Kidney epithelial cell (primary cell): ENCODE measurements at places on chromosomes 2 and 18.
A peak's percentile ranks its signal among the peaks of the same experiment; 100 is the strongest.

DNA sequence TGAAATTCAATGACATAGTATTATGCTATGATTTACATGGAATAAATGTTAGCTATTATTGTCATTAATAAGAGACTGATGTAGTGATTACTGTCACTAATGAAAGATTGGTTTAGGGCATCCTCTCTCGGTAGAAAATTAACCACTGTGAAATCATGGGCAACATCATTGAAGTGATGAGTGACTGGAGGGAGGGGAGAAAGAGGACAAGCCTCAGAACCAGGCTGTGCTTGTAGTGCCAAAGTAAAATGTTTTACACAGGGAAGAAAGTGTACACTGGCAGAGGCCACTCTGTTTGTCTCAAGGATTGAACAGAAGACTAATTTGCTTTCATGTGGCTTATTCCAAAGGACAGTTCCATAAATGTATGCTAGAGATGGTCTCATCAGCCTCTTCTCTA, 456.2 kb upstream of the TCF4 start:
- DNase-seq: no peak

- DNase-seq: no peak
Observed at GRCh38 chr2:202346180-202346579, 29.9 kb upstream of the BMPR2 start.

DNA sequence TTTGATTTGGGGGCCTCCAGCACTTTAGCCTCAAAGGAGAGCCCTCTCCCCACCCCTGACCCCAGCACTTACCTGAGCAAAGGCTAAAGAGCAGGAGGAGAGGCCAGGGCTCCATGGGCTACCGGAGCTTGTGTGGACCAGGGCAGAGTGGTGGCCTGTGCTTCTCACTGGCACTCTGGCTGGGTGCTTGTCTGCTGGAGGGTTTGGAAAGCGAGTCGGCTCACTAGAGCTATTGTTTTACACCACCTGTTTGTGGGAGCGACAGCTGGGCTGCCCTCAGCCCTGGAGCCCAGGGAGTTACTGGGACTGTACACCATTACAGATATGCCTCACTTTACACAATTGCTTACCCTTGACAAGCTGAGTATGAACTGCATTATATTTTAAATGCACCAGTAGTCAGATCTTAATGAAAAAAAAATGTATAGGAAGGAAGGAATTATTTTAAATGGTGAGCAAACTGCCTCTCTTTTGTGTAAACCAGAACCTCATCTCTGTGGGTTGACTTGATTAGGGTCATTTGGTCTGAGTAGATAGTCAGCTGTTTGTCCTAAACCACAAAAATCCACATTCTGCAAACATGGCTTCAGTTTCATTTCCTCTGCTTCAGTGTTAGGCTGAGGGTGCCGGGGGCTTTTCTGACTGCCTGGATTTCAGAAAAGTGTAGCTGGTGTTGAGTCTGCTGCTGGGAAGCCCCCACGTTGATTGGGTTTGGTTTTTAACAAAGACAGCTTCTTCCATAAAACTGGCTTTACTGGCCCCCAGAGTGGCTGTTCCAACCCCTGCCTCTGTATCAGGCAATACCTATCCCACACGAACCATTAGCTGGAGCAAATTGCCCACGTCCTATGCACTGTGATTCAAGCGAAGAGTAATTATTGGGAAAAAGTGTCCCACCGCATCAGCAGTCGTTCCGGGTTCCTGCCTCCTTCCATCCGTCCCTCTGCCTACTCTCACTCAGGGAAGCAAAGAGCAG, at the start of gene CHRNA1:
TSS of gene CHRNA1 (minus strand) at position 193 of the 976 bp plus-strand sequence. CDS start at position 115, 78 bp downstream.
- DNase-seq: no peak

DNA sequence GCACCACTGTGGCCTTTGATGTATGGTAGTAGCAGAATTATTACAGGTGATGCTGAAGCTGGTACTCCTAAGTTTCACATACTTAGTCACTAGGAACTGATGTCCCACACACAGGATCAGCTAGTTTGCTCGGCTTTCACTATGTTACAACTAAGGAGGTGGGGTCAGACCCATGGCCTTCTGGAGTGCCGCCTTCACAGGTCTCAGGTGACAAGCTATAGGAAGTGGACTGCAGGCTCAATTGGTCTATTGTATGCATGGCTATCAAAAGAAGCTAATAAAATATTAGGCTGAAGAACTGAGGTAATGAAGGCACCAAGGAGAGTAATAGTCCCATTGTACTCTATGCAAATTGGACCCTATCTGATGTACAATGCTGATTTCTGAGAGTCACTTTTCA, 170.6 kb downstream of the DLGAP1 start:
- DNase-seq: no peak

GRCh38 chr2:36707050-36707449, 10.5 kb downstream of the VIT start:
- DNase-seq: no peak

DNA sequence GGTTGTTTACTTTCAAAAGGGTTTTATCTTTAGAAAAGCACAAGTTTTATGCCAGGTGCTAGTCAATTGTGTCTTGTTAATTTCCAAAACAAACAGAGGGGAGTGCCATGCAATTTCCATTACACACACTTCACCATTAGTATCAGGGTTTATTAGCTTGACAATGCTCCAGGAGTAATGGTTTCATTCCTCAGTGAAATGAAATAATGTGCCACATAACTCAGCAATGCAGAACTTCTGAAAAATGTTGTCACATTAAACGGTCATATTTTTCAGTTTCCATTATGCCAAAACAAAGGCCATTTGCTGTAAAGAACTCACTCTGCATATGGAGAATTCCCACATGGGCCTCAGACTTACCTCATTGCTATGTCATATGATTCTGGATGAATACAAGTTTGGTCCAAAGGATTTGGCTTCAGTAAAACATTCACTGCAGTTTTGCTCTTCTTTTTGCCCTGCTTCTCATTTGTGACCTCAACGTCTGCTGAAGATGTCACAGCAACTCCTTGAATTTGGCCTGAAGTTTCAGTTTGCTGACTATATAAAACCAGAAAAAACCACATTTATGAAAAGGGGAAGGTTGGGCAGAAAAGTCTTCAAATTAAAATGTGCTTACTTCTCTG, 198.2 kb downstream of the SRBD1 start:
- DNase-seq: no peak

GRCh38 chr2:118687192-118687591, 160.3 kb downstream of the EN1 start:
- DNase-seq: no peak

GRCh38 chr2:230794497-230794896, 70.2 kb upstream of the ITM2C start:
- no peak for DNase-seq

DNA sequence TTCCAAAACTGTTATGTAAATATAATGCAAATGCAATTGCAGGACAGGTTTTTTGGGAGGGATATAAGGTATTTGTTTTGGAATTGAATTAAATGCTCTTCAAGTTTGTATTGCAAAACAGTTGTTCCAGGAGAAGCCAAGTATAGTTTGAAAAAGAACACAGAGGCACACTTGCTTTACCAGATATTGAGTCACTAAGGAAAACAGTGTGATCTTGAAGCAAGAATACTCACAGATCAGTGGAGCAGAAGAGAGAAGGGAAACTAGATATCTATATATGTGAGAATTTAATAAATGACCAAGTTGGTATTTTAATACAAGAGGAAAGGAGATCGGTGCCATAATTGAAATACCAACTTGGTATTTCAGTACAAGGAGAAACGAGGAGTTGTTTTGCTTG, 178.9 kb downstream of the CAPN13 start:
- DNase-seq: peak; percentile 52

DNA sequence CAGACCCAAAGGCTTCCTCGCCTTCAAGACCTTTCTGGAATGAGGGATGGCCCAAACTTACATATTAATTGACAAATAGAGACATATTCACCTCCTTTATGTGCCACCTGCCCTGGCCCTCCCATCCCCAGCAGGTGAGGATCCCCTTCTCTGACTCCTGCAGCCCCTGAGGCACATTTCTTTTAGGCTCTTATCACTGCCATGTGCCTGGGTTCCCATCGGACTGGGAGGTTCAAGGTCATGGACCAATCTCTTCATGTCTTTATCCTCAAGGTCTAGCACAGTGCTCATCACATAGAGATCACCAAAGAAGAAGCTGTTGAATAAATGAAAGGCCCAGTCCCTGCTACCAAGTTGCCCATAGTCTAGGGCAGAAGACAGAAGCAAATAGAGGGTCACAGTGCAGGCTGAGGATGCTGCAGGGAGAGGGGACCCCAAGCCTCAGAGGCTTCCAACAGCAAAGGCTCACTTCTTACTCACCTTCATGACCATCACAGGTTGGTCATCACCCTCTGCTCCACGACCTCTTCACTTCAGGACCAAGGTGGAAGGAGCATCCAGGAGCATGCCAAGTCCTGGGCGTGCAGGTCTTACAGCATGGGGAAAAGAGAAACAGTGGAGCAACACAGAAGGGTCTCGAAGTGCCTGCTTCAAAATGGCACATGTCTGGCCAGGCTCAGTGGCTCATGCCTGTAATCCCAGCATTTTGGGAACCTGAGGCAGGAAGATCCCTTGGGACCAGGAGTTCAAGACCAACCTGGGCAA, 193.9 kb downstream of the SMAD2 start:
- no peak for DNase-seq

- DNase-seq: no peak
Observed at GRCh38 chr2:215536510-215536909, 100.6 kb upstream of the FN1 start.

DNA sequence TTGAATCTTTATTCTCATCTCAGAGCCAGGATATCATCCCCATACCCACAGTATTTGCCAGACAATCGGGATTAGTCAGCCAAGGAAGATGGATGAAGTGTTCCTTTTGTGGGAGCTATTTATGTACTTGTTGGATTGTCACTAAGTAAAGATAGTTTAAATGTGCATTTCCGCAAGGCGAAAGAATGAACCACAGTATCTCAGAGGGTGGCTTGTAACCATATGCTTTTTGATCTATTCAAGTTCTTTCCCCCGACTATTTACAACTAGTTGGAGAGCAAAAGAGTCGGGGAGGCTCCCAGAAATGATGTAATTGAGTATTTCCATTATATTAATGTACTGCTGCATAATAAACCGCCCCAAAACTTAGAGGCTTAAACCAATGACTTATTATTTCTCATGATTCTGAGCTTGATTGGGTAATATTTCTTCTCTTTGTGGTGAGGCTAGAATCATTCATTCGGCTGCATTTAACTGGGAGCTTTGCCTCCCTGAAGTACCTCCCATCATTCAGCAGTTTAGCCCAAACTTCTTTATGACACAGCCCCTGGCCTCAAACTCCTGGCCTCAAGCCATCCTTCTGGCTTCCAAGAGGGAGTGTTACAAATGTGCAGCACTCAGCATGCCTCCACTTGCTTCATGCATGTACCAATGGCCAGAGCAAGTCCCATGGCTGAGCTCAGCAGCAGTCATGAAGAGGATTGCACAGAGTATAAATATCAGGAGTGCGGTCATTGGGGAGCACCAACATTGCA, 423.7 kb downstream of the METTL4 start:
- DNase-seq: no peak

GRCh38 chr2:14804902-14805301, 172.4 kb downstream of the LRATD1 start:
- DNase-seq: no peak

GRCh38 chr2:134365356-134365755, 111.5 kb downstream of the MGAT5 start:
- no peak for DNase-seq

DNA sequence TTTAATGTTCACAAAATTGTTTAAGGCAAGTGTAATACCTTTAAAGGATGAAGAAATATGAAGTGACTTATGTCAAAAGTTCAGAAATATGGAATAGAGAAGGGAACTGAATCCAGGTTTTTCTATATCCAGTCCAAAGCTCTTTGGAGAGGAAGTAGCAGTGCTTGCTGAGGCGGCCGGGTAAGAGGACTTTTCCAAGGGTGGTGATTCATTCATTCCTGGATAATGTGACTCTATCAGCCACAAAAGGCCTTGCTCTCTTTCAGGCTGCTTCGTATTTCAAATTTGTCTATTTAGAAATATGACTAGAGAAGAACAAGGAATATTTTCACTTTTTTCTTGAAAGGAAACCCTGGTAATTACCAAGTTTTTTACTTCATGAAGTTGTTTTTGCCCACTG, 830.1 kb upstream of the ZEB2 start:
- no peak for DNase-seq

DNA sequence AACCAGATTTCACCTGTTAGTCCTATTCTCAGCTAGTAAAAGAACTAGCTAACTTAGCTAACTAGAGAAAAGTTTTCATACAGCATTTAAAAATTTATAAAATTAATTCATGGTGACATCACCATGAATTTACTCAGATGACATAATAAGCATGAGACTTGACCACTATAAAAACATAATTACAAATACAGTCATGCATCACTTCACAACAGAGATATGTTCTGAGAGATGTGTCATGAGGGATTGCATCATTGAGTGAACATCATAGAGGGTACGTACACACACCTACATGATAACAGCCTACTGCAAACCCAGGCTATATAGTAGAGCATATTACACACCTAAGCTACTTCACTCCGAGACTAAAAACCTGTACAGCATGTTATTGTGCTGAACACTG, 481.3 kb upstream of the CHAC2 start:
- DNase-seq: no peak

DNA sequence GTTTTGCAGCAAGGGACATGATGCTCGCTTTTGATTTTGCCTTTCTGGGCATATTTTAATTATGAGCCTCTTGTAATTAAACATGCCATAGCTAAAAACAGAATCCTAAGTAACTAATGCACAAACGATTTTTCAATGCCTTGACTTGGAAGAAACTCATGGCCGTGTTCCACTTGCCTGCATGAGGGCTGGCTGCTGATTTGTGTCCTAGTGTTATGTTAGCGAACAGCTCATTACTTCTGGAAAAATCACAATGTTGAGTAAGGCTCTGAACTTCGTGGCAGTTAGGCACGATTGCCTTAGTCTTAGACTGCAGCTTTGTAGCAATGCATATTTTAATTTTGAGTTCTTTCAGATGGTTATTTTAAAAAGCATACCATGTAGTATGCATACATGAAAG, 4.5 kb downstream of the THSD7B start:
- no peak for DNase-seq

GRCh38 chr18:12060182-12060870, 33.3 kb upstream of the ANKRD62 start:
- DNase-seq: no peak

GRCh38 chr2:223101340-223102039, 49.5 kb downstream of the KCNE4 start:
- DNase-seq: no peak

DNA sequence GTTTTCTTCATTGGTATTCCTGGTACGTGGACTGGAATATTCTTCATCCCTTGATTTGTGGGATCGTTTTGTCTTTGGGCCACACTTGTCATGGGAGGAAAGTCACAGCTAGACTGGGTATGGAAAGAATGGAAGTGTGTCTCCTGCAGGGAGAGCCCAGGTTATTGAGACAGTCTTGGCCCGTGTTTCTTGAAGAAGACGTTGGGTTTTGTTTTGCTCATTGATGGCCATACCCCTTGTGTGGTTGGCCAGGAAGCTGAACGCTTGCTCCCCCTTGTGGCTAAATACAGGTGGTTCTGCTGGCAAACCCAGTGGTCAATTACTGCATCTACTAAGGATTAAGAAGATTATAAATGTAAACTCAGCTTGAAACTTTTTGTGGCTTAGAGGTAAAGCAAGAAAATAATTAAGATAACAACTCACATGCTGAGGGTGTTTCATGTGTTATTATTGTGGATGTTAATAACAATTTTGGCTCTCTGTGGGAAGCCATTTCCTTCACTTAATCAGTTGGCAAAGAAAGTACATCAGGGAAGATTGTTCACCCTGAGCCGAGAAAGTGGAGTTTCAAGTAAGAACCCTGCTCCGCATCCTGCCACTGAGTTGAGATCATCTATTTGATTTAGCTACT, 91.8 kb downstream of the NEDD4L start:
- no peak for DNase-seq
